ENCODE measurements at places on chromosomes 5 and 9.

DNA sequence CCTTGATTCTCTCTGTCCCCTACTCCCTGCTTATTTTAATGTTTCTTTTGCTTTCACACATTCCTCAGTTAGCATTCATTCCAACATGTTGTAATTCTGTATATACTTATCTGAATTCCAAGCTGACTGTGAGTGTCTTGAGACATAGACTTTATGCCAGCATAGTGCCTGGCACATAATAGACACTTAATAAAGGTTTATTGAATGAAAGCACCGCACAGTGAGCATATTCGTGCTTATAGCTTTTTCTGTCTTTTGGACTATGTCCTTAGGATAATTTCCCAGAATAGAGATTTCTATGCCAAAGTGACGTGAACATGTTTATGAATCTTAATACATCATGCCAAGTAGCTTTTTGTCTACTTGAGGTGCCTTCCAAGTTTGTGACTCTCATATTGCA lies 174.6 kb downstream of the CD180 start:
- DNase-seq = no peak

GRCh38 chr9:2255128-2255527 lies 240.0 kb downstream of the SMARCA2 start:
- no peak for DNase-seq

GRCh38 chr9:106800701-106801270 lies 62.2 kb upstream of the ZNF462 start:
- no peak for DNase-seq

DNA sequence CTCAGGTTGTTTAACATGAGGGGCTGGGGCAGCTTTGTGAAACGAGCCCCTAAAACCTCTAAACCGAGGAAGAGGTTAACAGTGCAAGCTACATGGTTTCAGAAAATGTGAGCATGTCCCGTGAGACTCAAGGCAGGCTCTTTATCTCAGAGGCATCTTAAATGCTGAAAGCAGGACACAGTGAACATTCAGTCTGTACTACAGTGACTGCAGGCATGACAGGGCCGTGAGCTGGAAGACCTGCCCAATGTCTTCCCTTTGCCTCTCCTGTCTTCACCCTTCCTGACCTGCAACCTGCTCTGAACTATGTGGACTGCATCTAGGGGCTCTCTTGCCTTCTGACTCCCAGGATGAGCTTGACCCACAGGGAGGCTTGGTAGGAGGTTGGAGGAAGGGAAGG lies 58.3 kb downstream of the PRLR start:
- DNase-seq = no peak

DNA sequence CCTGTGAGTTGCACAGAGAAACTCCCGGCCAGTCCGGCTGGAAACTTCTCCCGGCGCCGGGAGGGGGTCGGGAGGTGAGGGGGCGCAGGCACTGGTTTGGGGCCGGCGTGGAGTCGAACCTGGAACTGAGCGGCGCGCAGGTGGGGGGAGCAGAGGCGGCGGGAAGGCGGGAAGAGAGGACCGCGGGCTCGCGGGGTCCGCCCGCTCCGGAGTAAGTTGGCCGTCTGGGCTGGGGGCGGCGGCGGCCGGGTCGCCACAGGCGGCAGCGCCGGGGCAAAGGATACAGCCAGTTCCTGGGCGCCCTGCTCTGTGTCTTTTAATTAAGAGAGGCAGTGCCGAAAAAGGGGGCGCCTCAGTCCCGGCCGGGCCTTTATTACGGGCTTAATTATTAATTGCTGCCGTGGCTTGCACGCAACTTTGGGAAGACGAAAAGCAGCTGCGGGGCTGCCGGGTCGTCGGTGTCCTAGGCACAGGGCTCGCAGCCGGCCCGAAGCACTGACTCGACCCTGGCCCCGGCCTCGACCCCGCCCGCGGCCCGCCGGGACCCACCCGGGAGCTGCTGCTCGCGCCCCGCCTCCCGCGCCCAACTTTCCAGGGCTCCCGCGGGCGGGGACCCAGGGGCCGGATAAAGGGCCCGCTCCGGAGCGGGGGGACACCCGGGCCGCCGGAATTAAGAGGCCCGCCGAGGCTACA lies 1.1 kb downstream of the NTNG2 start:
- DNase-seq = no peak

DNA sequence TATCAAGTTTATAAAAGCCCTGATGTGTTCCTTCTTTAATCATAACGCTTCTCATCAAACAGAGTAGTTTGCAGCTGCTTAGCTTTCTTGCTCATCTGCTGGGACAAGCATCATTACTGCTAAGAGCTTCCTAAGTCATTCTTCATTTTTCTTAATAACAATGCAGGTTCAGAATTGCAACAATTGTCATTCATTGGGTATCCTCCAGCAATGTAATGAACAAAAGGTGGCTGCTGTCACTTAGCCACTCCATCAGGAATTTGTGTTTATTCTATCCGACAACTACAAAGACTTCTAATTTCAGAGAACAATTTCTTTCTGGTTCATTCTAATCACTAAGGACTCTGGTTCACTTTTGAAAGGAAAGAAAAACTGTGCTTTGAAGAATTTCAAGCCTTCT lies 836.7 kb upstream of the CDH10 start:
- no peak for DNase-seq

DNA sequence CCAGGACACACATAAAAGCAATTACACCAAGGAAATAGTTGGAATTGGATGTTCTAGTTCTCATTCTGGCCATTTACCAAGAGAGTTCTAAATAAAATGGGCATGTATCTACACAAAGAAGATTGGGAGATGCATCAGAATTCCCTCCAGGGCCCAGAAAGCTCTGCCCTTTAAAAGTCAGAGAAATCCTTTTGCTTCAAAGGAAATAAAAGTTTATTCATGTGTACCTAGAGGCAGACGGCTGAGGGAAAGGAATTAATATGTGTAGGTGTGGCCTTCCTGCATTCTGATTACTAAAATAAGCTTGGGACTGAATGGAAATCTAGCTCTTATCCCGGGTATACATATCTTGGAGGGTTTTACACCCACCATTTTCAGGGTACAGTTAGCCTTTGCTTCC lies 719.4 kb downstream of the SEMA5A start:
- DNase-seq = no peak

Data from T follicular helper cell (primary cell).